ENCODE measurements at places on chromosomes 4 and X. TPM values are rescaled to one million over a fixed set of nuclear protein-coding genes. Genes with fewer than 3 reads are reported as not detected.

DNA sequence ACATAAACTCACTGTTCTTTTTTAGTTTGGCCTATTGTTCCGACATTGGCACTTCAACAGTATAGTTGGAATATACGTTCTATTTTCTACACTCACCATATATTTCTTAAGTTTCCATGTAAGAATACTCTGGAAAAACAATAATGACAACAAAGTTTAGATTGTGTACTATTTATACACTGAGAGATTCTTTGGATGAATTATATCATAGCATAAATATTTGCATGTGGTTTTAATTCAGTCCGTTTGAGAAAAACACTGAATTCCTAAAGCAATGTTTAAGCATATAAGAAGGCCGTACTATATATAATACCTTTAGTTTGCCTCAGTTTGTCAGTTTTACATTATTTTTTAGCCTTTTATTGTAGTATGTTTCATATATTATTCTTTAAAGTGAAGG, 82.4 kb downstream of the RAP1GDS1 start:
- no peak for DNase-seq

Gene CXCL11
- polyA plus RNA-seq = 0.09 TPM

GRCh38 chrX:121000589-121000988, 15.0 kb upstream of the CT47A1 start:
- no peak for DNase-seq

GRCh38 chr4:119471259-119471658, 149.3 kb upstream of the FABP2 start:
- no peak for DNase-seq

All from AG04450 (cell line).